ENCODE measurements at places on chromosomes 5 and 9.

GRCh38 chr5:9387879-9388278 lies 158.0 kb downstream of the SEMA5A start:
- peak; percentile 5 for DNase-seq

DNA sequence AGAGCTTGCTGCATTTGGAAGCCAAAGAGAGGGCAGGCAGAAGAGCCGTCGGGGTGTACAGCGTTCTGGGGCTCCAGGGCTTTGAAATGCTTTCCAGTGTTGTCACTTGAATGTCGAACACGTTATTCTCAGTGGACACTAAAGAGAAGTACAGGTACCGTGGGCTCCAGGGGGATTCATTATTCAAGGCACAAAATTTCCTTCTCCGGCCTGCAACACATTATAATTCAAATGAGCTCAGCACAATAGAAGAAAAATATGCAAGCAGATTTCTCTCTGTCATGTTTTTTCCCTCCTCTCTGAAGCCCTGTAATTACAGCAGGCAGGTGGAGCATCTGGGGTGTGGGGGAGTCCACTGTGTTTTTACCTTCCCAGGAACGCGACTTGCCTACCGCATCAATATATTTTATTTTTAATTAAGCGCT lies 293.1 kb downstream of the ZSWIM6 start:
- DNase-seq, result no peak

- no peak for DNase-seq
These were observed 179.3 kb downstream of the FSTL4 start for GRCh38 chr5:133432956-133433532.

- DNase-seq, result no peak
These were observed 117.8 kb downstream of the TLE4 start for GRCh38 chr9:79689576-79689975.

DNA sequence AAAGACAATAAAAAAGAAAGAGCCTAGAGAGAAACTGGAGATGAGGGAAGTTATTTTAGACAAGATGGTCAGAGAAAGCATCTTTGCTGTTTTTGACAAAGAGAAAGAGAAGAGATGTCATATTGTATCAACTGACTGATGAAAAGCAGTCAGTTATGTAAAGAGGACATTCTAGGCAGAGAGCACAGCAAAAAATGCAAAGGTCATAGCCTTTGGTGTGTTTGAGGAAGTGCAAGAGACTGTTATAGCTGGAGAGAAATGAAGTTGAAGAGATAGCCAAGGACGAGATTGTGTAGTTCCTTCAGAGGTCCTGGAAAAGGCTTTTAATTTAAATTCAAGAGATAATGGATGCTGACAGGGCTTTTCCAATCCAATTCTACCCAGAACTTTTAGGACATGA lies 342.4 kb downstream of the RASEF start:
- DNase-seq, result no peak

- no peak for DNase-seq
These were observed 81.4 kb downstream of the GABBR2 start for GRCh38 chr9:98627296-98627695.

DNA sequence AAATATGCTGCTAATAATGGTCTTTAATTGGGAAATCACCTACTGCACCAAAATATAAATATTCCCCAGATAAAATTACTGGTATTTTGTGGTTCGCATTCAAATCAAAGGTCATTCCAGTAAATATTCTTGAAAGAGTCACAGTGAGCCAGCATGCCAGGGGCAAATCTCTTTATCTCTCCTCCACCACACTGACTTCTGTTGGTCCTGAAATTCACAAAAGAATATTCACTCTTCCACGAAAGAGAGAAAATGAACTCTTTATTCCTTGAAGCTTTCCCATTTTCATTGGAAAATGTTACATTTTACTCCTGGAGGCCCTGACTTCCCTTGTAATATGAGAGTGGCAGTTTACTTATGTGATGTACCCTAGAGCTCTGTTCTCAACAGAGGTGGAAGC lies 39.7 kb downstream of the ZNF366 start:
- DNase-seq, result no peak

DNA sequence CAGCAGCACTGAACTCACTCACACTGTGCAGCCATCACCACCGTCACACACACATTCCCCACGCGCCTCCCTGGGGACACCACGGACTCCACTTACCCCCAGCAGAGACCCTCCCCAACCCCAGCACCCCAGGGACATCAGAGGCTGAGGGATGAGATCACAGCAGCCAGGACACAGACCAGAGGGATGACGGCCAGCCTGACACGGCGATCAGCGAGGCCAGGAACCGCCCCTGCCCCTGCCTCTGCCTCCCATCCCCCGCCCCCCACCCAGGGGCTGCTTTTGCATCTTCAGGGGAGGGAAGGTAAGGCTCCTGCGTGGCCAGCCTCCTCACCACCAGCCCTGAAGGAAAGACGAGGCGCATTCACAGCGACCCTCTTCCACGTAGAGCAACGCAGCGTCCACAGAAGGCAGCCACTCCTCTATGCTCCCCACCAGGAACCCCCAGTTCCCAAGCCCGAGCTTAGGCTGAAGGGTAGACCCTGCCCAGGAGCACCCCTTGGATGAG lies 104.5 kb downstream of the VAV2 start:
- DNase-seq, result no peak

GRCh38 chr5:163964671-163965070 lies 459.3 kb downstream of the MAT2B start:
- no peak for DNase-seq

DNA sequence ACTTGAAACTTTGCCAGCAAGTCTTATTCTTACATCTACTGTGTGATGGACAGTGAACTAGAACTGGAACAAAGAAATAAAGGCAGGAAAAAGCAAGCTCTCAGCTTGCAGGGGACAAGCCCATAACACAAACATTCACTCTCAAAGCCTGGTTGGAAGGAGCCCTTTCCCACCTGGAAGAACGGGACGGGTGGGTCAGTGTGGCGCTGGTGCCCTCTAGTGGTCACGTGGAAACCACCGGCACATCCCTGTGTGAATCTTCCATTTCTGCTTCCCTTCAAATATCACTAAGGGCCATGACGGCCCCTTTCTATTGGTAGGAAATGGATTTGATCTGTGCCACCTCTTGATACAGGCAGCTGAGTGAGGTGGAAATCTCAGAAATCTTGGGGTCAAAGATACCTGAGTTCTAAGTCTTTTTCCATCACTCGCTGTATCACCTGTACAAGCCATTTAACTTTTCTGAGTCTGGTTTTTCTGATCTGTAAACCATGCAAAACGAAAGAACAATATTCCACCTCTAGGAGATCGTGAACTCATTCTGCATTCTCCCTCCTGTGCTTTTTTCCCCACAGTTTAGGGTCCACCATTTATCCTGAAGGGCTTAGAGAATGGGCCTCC lies 211.6 kb downstream of the MSX2 start:
- DNase-seq, result peak; percentile 46

DNA sequence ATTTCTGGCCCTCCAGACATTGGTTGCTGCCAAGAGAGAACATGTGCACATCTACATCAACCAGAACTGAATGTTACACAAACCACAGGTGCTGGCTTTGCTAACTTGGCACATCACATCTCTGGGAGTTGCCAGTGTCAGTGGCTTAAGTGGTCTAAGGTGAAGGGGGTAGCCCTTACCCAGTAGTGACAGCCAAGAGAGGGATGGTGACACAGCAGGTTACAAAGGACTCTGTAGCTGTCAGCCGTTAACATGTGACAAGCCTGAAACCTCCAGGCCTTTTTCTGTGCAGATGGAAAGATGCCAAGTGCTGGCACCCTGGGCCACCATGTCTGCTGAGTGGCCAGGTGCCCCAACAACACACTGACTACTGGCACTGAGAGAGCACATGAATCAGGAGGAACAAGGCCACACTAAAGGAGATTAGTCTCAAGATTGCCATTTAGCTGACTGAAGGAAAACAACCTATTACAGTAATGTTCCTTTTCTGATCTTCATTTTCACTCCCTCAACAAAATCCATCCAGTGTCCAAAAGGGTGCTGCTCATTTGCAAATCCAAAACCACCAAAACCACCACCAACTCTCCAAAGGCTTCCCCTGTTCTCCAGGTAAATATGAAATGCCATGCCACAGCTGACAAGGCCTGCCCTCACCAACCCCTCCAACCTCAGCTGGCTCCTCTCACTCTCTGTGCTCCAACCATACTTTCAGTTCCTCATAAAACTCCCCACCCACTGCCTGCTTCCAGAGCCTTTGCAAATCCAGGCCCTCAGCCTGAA lies 20.2 kb downstream of the SIL1 start:
- no peak for DNase-seq

DNA sequence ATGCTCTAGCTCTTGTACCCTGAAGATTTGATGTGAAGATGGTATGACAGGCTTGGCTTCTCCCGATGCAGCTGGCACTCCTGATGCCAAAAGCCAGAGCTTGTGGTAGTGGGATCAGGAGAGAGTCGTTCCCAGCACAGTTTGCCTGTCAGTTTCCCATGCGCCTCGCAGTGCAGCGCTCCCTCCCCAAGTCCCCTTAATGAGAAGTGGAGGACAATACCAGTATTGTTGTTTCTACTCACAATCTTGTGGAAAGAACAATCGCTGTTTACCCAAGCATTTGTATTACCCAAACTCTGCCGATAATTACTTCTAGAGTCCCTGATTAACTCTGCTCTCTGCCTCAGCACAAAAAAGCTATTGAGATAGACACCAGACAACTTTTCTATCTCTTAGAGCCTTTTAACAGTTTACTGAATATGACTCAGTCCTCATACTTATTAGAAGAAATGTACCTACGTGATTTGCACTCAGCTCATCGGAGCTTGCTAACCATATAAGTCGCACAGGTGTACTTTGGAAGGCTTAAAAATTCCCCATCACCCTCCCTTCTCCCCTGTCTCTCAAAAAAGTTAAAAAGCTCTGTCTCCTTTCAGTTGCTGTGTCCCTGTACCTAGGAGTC lies 283.2 kb upstream of the TMEM161B start:
- DNase-seq, result no peak

DNA sequence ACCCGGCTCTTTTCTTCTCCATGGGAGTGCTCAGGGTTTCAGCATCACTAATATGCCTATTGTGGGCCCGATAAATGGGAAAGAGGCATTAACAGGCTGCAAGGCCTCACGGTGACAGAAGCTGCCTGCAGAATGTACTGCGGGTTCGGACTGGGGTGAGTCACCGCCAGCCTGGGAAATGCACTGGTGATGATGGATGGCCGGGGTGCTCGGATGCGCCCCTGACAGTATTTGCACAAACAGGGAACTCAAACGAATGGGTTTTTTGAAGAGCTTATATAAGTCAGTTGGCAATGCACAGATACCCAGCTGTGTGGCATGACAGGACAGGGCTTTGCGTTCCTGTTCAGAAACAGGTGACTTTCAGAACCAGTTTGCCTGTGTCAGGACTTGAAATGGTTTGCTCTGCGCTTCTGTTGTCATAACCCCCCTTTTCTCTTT lies 42.0 kb upstream of the PITX1 start:
- DNase-seq, result no peak

DNA sequence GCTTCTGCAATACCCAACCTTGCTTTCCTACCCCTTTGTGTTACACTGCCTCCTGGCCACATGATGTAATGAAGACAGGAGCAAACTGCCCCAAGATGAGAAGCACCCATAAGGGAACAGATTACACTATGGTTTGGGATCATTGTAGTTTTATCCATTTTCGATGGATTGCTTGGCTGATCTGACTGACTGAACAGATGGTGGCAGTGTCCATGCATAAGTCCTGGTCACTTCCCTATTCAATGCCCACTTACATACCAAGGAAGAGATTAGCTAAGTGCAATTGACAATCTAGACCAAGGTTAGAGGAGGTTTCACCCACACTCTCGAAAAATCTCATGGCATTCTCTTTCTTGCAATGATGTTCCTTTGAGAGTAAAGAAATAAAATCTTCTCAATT lies 319.9 kb downstream of the RAB3C start:
- DNase-seq, result no peak

DNA sequence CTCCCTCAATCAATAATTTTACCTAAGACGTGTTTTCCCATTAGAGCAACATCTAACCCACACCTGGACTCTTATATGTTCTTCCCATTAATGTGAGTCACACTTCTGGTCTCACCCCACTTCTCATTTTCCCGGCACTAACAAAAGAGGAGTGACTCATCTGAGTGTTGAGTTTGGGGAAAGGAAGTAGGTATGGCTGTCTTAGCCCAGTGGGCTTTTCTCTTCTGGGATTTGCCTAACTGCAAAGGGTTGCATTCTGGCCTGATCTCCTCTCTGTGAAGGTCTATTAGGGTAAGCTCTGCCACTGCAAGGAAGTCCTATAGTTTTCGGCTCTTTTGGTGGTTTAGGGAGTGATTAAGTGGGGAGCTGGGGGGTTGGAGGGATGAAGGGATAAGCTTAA lies 195.6 kb downstream of the KIAA0825 start:
- no peak for DNase-seq

- DNase-seq, result no peak
These were observed 17.1 kb downstream of the TRMO start for GRCh38 chr9:97905228-97905627.

GRCh38 chr5:80068246-80068636 lies 33.1 kb downstream of the THBS4 start:
- no peak for DNase-seq

GRCh38 chr5:127769386-127769785 lies 66.2 kb downstream of the CCDC192 start:
- DNase-seq, result no peak

- DNase-seq, result no peak
These were observed 269.3 kb downstream of the DMRT2 start for GRCh38 chr9:1319436-1319835.

- no peak for DNase-seq
These were observed 7.4 kb downstream of the NPR2 start for GRCh38 chr9:35798658-35799374.

DNA sequence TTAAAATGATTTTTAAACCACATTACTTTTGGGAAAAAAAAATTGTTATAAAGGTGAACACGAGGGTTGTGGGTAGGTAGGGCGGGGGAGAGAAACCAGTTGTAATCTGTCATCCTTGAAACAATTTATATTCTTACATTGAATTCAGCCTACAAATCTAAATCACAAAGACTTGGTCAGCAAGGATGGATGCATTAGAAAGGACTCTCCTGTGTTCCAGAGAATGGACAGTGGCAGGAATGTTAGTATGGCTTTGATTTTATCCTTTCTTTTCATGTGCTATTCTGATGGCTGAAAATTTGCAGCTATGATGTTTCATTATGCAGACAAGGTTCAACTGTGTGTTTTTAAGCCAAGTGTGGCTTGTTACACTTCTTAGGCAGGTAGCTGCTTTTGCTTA lies 234.7 kb downstream of the SLF1 start:
- no peak for DNase-seq

DNA sequence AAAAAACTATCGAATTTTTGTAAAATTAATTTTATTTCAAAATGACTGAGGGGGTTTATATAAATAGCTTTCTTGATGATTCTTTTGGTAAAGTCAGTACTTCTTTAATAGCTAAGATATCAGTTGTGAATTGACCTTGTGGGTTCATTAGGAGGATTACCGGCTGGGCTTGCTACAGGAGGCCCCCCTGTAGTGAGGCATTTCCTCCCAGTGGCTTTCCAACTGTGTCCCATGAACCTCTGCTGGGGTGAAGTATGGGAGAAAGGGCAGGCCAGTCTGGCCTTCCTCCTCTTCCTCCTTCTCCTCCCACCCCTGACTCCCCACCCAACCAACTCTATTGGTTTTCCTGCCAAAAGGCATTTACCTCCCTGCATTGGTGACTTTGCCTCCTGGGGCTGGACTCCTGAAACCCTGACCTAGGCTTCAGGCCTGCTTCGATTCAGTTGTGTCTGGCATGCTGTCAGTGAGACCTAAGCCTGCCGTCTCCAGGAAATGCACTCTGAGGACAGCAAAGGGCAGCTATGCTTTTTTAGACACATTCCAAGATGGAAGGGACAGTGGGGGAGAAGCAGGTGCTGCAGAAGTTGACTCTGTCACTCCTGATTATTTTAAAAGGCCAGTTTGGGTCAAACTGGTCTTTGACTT lies 144.8 kb downstream of the HSPA4 start:
- no peak for DNase-seq

Measured in SW 1271 (cell line).